ENCODE measurements at places on chromosomes 4 and X.
A peak's percentile ranks its signal among the peaks of the same experiment; 100 is the strongest.

GRCh38 chr4:48604041-48604440 lies 114.0 kb downstream of the ZAR1 start:
- no peak for DNase-seq

- no peak for DNase-seq
Measured at GRCh38 chr4:159107203-159107925, 4.5 kb downstream of the RAPGEF2 start.

- DNase-seq: peak; percentile 13
Measured at GRCh38 chr4:143046454-143046853, 138.3 kb upstream of the USP38 start.

GRCh38 chrX:111465669-111466068 lies 45.8 kb upstream of the SERTM2 start:
- DNase-seq: no peak

Measured in NCI-H446 treated with DMSO at 0.1 percent for 48 hours (cell line).